ENCODE measurements at places on chromosomes 11 and 22.
A peak's percentile ranks its signal among the peaks of the same experiment; 100 is the strongest.

DNA sequence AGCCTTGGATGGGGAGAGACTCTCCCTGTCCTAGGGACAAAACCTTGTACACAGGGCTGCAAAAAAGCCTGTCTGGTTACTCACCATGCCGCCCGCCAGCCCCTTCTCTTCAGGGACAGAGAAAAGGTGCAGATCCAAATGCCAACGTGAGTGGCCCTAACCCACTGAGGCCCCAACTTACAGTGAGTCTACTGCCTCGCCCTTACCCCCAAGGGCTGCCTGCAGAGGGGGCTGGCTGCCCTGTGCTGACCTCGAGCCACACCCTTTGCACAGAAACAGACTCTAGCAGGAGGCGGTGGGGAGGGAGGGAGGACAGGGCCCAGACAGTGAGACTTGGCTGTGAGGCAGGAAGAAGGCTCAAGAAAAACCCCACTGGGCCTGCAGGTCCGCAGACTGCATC lies 13.6 kb upstream of the CHST1 start:
- DNase-seq, result no peak

GRCh38 chr22:45843986-45844385 lies 133.0 kb downstream of the WNT7B start:
- no peak for DNase-seq

DNA sequence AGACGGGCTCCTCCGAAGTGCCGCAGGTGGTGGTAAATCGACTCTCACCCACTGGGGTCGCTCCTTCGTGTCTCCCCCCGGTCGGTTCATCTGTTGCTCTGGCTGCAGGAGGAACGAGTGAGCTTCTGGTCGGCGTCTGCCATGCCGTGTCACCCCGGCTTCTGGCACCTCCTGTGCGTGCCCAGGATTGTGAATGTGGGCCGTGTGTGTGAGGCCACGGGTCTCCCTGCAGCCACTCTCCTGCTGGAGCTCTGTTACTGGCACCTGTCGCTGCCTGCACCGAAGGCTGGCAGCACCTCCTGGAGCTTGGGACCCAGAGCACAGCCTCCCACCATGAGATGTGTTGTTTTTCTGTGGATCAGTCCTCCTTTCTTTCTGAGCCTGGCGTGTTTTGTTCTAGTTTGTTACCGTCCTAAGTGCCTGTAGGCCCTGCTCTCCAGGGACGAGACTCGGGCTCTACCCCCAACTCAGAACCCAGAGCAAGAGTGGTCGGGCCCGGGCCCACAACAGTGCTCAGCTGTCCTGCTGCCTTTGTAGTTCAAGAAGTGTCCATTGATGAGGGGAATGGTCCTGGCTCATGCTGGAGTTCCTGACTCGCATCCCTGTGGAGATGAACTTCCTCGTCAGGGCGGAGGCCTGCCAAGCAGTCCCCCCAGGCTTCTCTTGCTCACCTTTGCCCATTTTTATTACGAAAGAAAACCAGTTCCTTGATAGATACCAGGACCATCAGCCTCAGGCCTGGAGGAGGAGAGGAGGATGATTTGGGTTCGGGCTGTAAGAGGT lies 66.6 kb downstream of the MED15 start:
- DNase-seq, result no peak

GRCh38 chr11:11620921-11621572 lies 758 bp downstream of the GALNT18 start:
- DNase-seq, result peak; percentile 34

GRCh38 chr11:43933608-43934551 lies 8.6 kb upstream of the C11orf96 start:
- DNase-seq, result peak; percentile 56
